NCI-H446 treated with DMSO at 0.1 percent for 48 hours (cell line): ENCODE measurements at places on chromosomes 1 and 21.

GRCh38 chr1:46181343-46182260 lies 5.3 kb upstream of the P3R3URF start:
- DNase-seq: peak; percentile 20

- no peak for DNase-seq
Measured at GRCh38 chr1:1537626-1538250, 2.7 kb downstream of the TMEM240 start.

DNA sequence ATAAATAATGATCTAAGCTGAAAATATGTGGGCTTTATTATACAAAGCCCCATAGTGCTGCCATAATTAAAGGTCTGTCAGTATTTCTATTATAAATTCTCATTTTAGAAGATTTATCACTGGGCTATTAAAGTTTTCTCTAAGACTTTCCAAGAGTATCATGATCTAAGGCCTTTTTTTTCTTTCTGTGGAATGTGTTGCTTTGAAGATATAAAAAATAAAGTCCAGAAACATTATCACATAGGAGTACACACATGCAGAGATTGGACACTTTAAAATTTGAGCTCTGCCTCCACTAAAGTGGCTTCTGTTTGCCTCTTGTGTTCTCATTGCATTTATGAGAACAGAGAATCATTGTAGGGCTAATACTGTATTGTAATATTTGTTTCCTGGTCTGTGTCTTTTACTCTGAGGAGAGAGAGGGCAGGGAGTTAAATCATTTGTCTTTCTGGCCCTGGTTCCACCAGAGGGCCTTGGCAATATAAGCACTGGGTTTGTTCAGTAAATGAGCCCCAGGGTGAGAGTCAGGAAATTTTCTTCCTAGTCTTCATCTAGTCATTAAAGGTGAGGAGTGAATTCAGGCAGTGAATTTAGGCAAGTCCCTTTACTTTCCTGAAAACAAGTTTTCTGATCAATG lies 70.2 kb downstream of the NFIA start:
- no peak for DNase-seq

GRCh38 chr1:68013351-68013750 lies 37.1 kb downstream of the DIRAS3 start:
- DNase-seq: no peak

DNA sequence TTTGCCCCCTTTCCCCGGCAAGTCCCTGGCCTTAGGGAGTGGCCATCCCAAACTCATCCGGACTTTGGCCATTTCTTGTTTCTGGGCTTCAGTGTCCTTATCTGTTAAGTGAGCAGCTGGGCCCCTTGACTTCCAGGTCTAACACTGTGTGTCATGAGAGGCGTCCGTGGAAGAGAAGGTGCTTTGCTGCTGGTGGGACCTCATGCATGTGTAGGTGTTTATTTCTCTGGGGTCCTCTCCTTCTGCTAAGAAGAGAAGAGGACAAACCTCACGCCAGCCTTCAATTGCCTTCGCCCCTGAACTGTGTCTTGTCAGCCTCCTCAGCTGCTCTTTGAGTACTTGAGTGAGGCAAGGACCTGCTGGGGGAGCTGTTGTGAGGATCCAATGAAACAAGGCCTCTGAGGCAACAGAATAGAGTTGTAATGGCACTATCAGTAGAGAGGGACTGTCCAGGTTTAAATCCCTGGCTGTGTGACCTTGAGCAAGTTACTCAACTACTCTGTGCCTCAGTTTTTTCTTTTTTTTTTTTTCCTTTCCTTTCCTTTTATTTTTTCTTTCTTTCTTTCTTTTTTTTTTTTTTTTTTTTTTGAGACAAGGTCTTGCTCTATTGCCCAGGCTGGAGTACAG lies 72.5 kb downstream of the RUNX3 start:
- DNase-seq: no peak

DNA sequence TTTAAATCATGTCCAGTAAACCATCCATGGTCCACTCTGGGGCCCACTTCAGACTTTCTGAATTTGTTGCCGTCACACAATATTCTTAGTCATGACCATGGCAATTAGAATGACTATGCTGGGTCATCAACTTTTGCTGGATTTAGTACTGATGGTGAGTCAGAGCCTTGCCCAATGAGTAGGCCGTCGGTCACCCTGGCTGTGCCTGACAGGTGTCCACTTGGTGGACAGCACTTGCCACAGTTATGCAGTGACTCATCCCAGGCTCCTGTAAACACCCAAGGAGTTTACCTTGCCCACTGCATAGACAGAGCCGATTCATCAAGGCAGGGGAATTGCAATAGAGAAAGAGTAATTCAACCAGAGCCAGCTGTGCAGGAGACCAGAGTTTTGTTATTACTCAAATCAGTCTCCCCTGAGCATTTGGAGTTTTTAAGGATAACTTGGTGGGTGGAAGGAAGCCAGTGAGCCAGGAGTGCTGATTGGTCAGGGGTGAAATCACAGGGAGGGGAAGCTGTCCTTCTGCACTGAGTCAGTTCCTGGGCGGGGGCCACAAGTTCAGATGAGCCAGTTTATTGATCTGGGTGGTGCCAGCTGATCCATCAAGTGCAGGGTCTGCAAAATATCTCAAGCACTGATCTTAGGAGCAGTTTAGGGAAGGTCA lies 333.8 kb downstream of the PTPRU start:
- no peak for DNase-seq

- peak; percentile 54 for DNase-seq
Measured at GRCh38 chr1:41394959-41395956, 34.0 kb downstream of the FOXO6 start.
